SK-N-MC (cell line): ENCODE measurements at places on chromosomes 2 and 18.

GRCh38 chr18:71442731-71443141 lies 1101.4 kb downstream of the CBLN2 start:
- no peak for DNase-seq

- DNase-seq, result no peak
These were observed 26.9 kb upstream of the SLC66A3 start for GRCh38 chr2:11128243-11128951.

GRCh38 chr2:113206251-113206650 lies 32.5 kb downstream of the PSD4 start:
- no peak for DNase-seq

GRCh38 chr18:35075132-35075531 lies 33.9 kb downstream of the MAPRE2 start:
- DNase-seq, result no peak

- DNase-seq, result peak; percentile 28
These were observed 888.4 kb downstream of the TSN start for GRCh38 chr2:122643725-122644329.

- DNase-seq, result no peak
These were observed 5.1 kb downstream of the ECEL1 start for GRCh38 chr2:232482301-232483238.

- no peak for DNase-seq
These were observed 96.7 kb downstream of the ZNF385B start for GRCh38 chr2:179764710-179765109.

DNA sequence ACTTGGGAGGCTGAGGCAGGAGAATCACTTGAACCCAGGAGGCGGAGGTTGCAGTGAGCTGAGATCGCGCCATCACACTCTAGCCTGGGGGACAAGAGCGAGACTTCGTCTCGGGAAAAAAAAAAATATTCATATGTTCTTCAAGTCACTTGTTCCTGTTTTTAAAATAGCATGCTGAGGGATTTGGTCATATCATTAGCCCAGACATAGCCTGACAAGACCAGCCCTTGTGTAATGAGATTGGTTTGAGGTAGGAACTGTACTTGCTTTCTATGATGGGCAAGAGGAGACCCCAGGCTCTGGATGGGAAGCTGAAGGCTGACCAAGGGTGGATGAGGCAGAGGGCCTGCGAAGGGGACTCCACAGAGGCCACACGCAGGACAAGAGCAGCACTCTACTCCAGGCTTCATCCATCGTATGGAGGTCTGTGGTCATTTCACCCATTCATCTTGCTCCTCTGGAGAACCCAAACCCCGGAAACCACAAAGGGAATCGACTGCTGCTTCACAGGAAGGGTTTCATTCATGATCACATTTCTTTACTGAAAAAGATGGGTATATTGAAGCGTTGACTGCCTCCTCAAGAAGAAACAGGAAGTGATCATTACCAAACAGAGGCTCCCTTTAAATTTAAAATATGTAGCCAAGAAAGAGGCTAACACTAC lies 87.1 kb upstream of the ZNF397 start:
- DNase-seq, result no peak

DNA sequence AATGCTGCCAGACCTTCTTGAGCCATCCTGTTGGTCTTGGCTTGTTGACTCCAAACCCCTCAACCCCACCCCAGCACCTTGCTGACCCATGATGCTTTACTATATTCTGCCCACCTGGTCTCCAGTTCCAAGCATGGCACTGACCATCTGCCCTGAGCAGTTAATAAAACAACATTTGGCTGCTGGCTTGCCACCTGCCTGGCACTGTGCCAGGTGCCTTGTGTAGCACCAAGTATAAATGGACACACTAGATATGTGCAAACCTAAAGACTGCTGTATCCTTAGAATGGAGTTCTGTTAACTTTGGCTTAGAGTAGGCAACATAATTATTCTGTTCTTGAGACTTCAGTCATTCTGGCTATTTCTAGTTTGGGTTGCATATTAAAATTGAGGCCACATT lies 91.4 kb downstream of the ACSL3 start:
- DNase-seq, result no peak

- DNase-seq, result no peak
These were observed 28.0 kb upstream of the CCNYL1 start for GRCh38 chr2:207683438-207683837.

- DNase-seq, result no peak
These were observed 98.7 kb upstream of the THOC1 start for GRCh38 chr18:366466-367061.

DNA sequence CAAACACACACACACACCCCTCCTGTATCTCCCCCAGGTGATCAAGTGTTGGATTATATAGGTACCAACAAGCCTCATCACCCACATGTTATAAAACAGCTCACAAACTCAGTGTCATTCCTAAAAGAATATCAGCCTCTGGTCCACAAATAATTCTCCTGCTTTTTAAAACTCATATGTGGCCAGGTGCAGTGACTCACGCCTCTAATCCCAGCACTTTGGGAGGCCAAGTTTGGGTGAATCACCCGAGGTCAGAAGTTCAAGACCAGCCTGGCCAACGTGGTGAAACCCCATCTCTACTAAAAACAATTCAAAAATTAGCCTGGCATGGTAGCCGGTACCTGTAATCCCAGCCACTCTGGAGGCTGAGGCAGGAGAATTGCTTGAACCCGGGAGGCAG lies 87.8 kb downstream of the LRATD1 start:
- no peak for DNase-seq

- no peak for DNase-seq
These were observed 175.5 kb downstream of the AKAIN1 start for GRCh38 chr18:5021558-5021957.
